LHCN-M2 (cell line): ENCODE measurements at places on chromosomes 5 and 9. TPM values are rescaled to one million over a fixed set of nuclear protein-coding genes. Genes with fewer than 3 reads are reported as not detected.

TRIP13 gene
- total RNA-seq: 64.7 and 65.9 TPM in 2 replicates

GRCh38 chr9:107249665-107250285 is 33.3 kb upstream of the RAD23B start:
- DNase-seq: no peak

DNA sequence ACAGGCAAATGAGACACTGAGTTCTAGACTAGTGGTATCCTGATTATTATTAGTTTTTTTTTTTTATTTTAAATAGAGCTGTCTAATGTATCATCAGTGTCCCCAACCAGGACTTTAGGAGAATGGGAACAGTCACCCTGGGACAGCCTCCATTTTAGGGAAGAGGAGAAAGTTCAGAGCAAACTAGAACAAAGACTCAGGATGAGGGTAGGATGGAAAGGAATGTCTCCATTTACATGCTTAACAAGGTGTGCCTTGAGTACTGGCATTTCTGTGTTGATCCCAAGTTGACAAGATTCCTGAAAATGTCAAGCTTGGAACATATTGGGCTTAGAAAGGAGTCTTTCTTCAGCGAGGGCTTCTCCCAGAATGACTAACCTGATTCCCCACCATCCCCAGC is 223.5 kb downstream of the ARRDC3 start:
- DNase-seq: no peak

- no peak for DNase-seq
Measured at GRCh38 chr5:176908675-176909368, 9.7 kb upstream of the HK3 start.

C7 gene
- total RNA-seq: not detected in 2 replicates

GRCh38 chr9:113219969-113220368 is 1.1 kb downstream of the FKBP15 start:
- DNase-seq: peak; percentile 64

DNA sequence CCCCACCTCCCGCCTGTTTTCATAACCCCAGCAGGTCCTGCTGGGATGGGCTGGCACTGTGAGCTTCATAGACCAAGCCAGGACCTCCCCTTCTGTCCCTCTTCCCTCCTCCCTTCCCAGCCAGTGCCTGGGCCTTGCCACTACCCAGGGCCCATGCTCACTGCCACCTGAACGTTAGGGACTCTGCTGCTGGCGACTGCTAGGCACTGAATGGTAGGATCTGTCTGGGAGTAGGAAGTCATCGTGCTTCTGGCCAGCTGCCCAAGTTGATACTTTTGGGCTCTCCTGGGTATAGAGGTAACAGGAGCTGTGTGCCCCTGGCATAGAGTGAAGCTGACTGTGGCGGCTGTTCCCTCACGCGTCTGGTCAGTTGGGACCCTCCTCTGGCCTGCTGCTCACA is 8.4 kb downstream of the TRIM41 start:
- no peak for DNase-seq
